ENCODE measurements at places on chromosomes 1 and 21. TPM values are rescaled to one million over a fixed set of nuclear protein-coding genes. Genes with fewer than 3 reads are reported as not detected.

The PIGR gene
- total RNA-seq = not detected

- no peaks in the 10 kb centered on the region for H3K4me1 ChIP-seq
- DNase-seq = no peak
- no peak overlapping the region for H3K27ac ChIP-seq
- H3K36me3 ChIP-seq = no peaks in the 10 kb centered on the region
- no peaks in the 10 kb centered on the region for H3K27me3 ChIP-seq
These were observed 233.3 kb upstream of the ADGRL4 start for GRCh38 chr1:79239840-79240239.

- peak overlapping the region; percentile 72 for H3K27ac ChIP-seq
- H3K27me3 ChIP-seq = no peaks in the 10 kb centered on the region
- H3K36me3 ChIP-seq = peaks cover 13% of the 10 kb centered on the region
- DNase-seq = peak; percentile 22
- H3K4me3 ChIP-seq = no peak overlapping the region
- peaks cover 20% of the 10 kb centered on the region for H3K4me1 ChIP-seq
These were observed 40.1 kb downstream of the TRAPPC10 start for GRCh38 chr21:44052071-44052829.

DNA sequence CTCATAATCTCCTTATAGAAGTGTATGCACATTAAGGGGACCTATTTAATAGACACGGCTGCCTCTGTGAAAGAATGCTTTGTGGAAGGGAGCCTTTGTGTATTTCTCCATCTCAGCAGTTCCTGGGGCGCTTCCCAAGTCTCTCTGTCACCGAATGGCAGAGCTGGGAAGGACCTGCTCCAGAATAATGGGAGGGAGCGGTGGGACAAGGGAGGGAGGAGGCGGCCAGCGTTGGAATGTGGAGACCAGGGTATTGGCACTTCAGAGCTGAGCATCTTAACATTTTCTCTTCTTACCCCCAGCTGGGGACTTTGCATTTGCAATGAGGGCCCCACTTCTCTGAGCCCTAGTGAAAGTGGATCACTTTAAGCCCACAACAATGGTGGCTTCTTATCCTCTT lies 23.9 kb downstream of the CACHD1 start:
- DNase-seq = no peak
- no peak overlapping the region for H3K27ac ChIP-seq
- no peaks in the 10 kb centered on the region for H3K4me1 ChIP-seq
- no peak overlapping the region for H3K4me3 ChIP-seq

DNA sequence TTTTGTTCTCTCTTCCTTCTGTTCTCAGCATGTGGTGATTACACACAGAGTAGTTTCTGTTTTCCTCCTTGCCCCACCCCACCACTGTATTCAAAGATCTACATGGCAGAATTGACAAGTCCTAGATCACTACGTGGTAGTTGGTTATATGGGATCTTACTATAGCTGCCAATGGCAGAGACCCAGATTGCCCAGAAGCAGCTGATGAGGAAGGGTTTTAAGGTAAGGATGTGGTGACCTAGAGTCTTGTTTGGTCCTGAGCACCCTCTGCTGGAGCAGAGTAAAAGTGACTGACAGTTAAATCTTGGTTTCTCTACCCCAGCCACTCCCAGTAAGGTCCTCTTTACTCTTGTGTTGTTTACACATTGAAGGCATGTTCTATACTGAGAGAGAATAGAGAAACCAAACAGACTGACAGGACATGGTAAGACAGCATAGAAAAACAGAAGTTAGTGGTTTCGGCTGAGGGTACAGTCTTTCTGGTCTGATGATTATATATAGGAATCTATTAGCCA lies 22.8 kb upstream of the STRIP1 start:
- H3K27me3 ChIP-seq = no peaks in the 10 kb centered on the region
- peak; percentile 73 for DNase-seq
- peaks cover 7% of the 10 kb centered on the region for H3K4me1 ChIP-seq

Measured in IMR-90 (cell line).